ENCODE measurements at places on chromosomes 4 and X. TPM values are rescaled to one million over a fixed set of nuclear protein-coding genes. Genes with fewer than 3 reads are reported as not detected.

RWDD4 gene
- 17.4 TPM for total RNA-seq

GRCh38 chr4:95637043-95637600, 88.3 kb upstream of the UNC5C start:
- peaks cover 7% of the 10 kb centered on the region for H3K4me1 ChIP-seq
- no peaks in the 10 kb centered on the region for H3K36me3 ChIP-seq
- H3K27ac ChIP-seq: no peak overlapping the region
- DNase-seq: no peak
- no peak overlapping the region for H3K4me3 ChIP-seq

PTPN13 gene
- total RNA-seq: 14.8 TPM

DNA sequence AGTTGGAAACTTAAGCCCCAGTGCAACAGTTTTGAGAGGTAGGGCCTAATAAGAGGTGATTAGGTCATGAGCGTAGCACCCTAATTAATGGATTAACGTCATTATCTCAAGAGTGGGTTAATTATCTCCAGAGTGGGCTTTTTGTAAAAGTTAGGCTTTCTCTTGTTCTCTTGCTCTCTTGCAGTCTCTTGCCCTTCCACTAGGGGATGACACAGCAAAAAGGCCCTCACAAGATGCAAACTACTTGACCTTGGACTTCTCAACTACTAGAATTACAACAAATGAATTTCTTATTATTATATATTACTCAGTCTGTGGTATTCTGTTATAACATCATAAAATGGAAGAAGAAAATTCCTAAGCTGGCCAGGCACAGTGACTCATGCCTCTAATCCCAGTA, 22.1 kb upstream of the NDST3 start:
- no peak overlapping the region for H3K27ac ChIP-seq
- no peaks in the 10 kb centered on the region for H3K36me3 ChIP-seq
- no peak overlapping the region for H3K4me3 ChIP-seq
- no peaks in the 10 kb centered on the region for H3K27me3 ChIP-seq

- no peak for DNase-seq
- no peaks in the 10 kb centered on the region for H3K4me1 ChIP-seq
- H3K27ac ChIP-seq: no peak overlapping the region
- H3K36me3 ChIP-seq: no peaks in the 10 kb centered on the region
Observed at GRCh38 chr4:42787079-42787463, 105.4 kb upstream of the GRXCR1 start.

- peaks cover 21% of the 10 kb centered on the region for H3K4me1 ChIP-seq
- DNase-seq: peak; percentile 92
- no peak overlapping the region for H3K4me3 ChIP-seq
- H3K36me3 ChIP-seq: no peaks in the 10 kb centered on the region
- H3K27ac ChIP-seq: peak overlapping the region; percentile 90
- H3K27me3 ChIP-seq: no peaks in the 10 kb centered on the region
Observed at GRCh38 chrX:119477812-119478232, 9.6 kb downstream of the SLC25A5 start.

GRCh38 chr4:109559625-109559982, 442 bp upstream of the MCUB start:
- 0 out of 2 replicates have a peak, but pooled peaks cover 4% of the 10 kb centered on the region for H3K4me1 ChIP-seq
- H3K27me3 ChIP-seq: no peaks in the 10 kb centered on the region
- H3K4me3 ChIP-seq: peak overlapping the region; percentile 40
- no peak overlapping the region for H3K27ac ChIP-seq
- no peaks in the 10 kb centered on the region for H3K36me3 ChIP-seq
